ENCODE measurements at places on chromosomes 11 and 22.

DNA sequence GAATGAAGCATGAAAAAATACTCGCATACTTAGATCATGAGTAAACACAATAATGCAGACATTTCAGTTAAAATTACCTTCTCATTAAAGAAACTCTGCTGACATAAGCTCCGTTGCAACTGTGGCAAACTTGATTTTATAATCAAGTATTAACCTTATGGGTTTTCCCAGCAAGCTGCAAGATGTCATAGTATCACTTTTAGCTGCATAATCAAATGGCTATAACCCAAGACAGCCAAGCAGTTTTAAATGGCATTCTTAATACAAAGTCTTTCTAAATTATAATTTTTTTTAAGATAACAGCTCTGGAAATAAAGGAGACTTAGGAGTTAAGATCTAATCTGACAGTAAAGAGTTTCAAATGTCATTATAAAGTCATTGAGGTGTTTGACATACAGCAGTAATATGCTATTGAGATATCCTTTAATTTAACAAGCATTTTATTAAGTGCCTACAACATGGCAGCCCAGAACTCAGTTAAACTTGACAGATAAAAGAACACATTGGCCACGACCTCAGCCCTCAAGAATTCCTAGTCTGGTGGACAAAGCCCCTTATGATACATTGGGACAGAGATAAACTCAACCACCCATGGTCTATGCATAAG lies 163.1 kb upstream of the FAT3 start:
- no peak for DNase-seq

GRCh38 chr11:1869427-1870325 lies 16.8 kb downstream of the LSP1 start:
- no peak for DNase-seq

GRCh38 chr11:3058753-3059664 lies 1.8 kb upstream of the CARS1 start:
- no peak for DNase-seq

DNA sequence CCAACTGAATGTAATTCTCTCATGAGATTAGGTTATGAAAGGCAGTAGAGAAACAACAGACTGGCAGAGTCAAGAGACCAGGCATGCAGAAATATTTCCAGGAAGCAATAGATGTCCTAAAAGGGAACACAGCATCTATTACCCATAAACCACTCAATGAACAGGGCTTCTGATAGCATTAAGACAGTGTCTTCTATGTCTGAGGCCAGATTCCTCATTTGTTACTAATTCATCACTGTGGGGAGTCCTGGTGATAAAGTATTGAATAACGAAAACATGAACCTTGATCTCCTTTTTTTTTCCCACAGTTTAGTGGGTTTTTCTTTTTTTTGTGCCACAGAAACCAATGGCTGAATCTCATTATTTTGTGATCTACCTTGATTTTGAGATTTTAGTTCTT lies 339.0 kb downstream of the METTL15 start:
- no peak for DNase-seq

All from activated CD4-positive, alpha-beta T cell treated with anti-CD3 and anti-CD28 coated beads for 48 hours (primary cell).